ENCODE measurements at places on chromosomes 4 and X.

GRCh38 chr4:114208574-114209151 lies 229.2 kb upstream of the ARSJ start:
- no peak for DNase-seq

DNA sequence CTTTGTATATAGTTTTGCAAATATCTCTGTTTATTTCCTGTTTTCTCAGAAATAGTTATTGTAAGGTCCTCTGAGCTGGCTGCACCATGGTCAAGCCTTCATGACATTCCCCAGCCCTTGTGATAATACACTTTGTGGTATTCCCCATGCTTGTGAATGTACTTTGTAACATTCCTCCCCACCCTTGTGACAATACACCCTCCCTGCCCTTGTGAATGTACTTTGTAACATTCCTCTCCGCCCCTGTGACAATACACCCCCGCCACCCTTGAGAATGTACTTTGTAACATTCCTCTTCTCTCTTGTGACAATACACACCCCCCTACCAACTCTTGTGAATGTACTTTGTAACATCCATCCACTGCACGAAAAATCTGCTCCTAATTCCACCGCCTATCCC lies 530.7 kb downstream of the CENPC start:
- DNase-seq, result no peak

- no peak for DNase-seq
Observed at GRCh38 chrX:24956828-24957227, 58.9 kb downstream of the ARX start.

GRCh38 chr4:179585761-179586160 lies 2143.5 kb upstream of the AGA start:
- DNase-seq, result no peak

DNA sequence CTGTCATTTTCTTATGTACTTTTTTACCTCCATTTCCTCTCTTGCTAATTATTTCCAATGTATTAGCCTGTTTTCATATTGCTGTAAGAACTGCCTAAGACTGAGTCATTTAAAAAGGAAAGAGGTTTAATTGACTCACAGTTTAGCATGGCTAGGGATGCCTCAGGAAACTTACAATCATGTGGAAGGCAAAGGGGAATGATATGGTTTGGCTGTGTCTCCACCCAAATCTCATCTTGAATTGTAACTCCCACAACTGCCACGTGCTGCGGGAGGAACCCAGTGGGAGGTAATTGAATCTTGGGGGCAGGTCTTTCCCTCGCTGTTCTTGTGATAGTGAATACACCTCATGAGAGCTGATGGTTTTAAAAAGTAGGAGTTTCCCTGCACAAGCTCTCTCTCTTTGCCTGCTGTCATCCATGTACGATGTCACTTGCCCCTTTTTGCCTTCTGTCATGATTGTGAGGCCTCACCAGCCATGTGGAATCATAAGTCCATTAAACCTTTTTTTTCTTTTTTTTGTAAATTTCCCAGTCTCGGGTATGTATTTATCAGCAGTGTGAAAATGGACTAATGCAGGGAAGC lies 870.0 kb upstream of the INTU start:
- DNase-seq, result no peak

All from stimulated activated CD8-positive, alpha-beta memory T cell treated with anti-CD3 and anti-CD28 coated beads, Interleukin-15, amount 100 ng/mL, for 4 hours (primary cell).